SK-MEL-5 (cell line): ENCODE measurements at places on chromosomes 6 and 20. TPM values are rescaled to one million over a fixed set of nuclear protein-coding genes. Genes with fewer than 3 reads are reported as not detected.

Gene CD24
- 0.42 and 1.1 TPM in 2 replicates for total RNA-seq

Gene GTSF1L
- total RNA-seq: not detected in 2 replicates

Gene OARD1
- total RNA-seq: 20.2 and 23.4 TPM in 2 replicates

Gene GPRC6A
- not detected in 2 replicates for total RNA-seq

Gene PBOV1
- not detected in 2 replicates for total RNA-seq

Gene DSP
- 2.0 and 2.2 TPM in 2 replicates for total RNA-seq

Gene DLL1
- total RNA-seq: 0.13 and 0.35 TPM in 2 replicates

Gene OR5V1
- total RNA-seq: not detected in 2 replicates

Gene TRIM10
- not detected in 2 replicates for total RNA-seq

DNA sequence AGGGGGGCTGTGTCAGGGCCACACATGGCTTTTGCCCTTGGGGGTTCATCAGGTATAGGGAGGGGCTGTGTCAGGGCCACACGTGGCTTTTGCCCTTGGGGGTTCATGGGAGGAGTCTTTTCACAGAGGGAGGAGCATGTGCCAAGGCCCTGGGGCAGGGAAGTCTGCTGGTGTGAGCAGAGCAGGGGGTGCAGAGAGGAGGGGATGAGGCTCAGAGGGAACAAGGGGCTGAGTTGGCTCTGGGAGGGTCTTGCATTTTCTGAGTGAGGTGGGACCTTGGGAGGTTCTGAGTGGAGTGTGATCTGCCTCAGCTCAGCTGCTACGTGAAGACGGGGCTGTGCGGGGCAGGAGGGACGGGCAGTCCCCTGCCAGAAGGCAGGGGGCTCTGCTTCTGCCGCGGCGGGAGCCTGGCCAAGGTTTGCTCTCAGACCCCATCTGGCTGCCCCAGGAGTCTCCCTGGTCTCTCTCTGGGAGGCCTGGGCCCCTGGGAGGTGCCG, 6.0 kb upstream of the SOX18 start:
- no peak for DNase-seq

DNA sequence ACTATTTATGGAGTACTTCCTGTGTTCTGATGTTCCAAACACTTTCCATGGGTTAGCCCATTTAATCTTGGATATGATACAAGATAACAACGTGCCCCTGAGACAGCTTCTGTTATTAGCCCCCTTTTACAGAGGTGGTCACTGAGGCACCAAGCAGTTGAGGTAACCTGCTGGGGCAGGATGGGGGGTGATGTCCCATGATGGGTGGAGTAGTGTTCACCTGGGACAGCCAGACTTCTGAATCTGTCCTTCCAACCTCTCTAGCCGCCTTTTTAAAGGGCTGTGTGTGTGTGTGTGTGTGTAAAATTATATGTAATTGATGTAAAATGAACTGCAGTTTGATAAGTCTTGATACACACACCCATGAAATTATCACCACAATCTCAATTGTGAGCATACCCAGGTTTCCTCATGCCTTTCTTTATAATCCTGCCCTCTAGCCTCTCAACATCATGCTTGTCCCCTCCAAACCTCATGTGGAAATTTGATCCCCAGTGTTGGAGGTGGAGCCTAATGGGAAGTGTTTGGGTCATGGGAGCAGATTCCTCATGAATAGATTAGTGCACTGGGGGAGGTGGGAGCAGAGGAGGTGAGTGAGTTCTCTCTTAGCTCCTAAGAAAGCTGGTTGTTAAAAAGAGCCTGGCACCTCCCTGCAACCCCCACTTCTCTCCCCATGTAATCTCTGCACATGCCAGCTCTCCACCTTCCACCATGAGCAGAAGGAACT, 39.2 kb downstream of the PLAGL2 start:
- peak; percentile 54 for DNase-seq

- DNase-seq: no peak
Measured at GRCh38 chr20:19318610-19319009, 106.2 kb downstream of the SLC24A3 start.

- peak; percentile 11 for DNase-seq
Measured at GRCh38 chr20:40493549-40493948, 195.5 kb downstream of the MAFB start.

DNA sequence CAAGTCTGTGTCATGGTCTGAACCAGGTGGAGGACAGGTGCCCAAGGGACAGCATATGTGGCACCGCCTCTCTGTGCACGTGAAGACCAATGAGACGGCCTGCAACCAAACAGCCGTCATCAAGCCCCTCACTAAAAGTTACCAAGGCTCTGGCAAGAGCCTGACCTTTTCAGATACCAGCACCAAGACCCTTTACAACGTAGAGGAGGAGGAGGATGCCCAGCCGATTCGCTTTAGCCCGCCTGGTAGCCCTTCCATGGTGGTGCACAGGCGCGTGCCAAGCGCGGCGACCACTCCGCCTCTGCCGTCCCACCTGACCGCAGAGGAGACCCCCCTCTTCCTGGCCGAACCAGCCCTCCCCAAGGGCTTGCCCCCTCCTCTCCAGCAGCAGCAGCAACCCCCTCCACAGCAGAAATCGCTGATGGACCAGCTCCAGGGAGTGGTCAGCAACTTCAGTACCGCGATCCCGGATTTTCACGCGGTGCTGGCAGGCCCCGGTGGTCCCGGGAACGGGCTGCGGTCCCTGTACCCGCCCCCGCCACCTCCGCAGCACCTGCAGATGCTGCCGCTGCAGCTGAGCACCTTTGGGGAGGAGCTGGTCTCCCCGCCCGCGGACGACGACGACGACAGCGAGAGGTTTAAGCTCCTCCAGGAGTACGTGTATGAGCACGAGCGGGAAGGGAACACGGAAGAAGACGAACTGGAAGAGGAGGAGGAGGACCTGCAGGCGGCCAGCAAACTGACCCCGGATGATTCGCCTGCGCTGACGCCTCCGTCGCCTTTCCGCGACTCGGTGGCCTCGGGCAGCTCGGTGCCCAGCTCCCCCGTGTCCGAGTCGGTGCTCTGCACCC, 109.5 kb upstream of the RAB32 start:
- no peak for DNase-seq

GRCh38 chr20:49775229-49775693, 37.4 kb upstream of the SLC9A8 start:
- DNase-seq: peak; percentile 86

GRCh38 chr6:9938801-9939200, 476.1 kb downstream of the TFAP2A start:
- peak; percentile 96 for DNase-seq

DNA sequence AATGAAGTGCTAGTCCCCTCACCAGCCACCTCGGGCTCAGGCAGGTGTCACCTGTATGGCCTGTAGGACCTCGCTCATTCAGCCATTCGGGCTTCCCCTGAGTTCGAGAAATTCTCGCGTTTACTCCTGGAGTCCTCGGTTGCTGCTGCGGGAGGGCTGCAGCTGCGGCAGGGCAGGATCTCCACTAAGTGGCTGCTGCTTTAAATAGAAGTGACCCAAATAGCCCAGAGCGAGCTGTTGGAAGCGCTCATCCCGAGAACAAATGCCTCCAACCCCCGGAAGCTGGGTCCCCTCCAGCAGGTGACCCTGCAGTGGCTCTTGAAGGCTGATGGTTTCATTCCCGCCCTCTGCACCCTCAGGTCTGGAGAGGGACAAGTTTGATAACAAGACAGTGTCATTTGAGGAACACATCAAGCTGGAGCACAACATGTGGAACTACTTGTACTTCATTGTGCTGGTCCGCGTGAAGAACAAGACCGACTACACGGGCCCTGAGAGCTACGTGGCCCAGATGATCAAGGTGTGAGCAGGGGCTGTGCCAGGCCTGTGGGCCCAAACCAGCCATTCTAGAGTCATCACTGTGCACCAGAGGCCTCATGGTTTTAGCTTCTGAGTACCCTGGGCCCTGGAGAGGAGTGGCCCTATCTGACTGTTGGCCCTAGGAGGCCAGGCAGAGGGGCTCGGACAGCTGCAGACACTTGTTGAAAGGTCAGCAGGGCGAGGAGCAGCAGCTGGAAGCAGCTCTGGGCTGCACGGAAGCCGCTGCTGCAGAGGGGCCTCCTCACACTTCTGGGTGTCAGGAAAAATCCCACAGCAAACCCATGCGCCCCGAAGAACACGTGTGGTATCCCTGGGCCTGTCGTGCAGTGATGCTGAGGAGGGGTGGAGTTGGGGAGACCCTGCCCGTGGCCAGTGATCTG, 18.1 kb downstream of the UQCC2 start:
- no peak for DNase-seq

DNA sequence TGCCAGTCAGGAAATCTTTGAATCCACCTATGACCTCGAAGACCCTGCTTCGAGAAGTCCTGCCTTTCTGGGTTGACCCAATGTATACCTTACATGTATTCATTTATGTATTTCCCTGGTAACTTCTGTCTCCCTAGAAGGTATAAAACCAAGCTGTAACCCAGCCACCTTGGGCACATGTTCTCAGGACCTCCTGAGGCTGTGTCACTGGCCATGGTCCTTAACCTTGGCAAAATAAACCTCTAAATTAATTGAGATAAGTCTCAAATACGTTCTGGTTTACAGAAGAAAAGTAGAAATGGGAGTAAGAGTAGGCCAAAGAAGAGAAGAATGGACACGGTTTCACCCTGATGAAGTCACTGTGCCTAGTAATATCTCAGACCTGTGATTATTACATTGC, 30.0 kb upstream of the PPP1R3G start:
- no peak for DNase-seq

DNA sequence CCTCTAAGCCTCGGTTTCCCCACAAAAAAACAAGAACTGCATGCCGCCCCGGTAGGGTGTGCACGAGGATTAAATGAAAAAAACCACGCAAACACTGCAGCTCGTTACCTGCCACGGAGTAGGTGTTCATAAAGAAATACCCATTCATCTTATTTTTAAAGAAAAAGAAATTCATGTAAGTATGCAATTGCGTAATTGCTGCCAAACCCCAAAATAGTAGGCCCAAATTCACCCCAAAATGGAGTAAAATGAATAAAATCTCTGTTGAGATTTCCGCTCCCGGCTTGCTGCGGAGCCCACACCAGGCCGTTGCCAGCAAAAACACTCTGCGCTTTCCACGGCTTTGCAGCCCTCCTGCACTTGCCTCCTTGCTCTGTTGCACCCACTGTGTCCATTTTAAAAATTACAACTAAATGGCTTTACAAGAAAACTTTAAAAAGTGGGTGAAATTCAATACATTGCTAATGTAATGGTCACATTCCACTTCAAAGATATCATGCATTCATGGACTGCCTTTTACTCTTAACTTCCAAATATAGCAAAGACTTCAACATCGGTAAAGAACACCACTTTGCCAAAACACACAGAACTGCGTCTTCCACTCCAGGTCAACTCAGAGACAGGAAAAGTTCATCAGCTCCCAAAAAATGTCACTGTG, 125.0 kb downstream of the ZMYND8 start:
- no peak for DNase-seq

DNA sequence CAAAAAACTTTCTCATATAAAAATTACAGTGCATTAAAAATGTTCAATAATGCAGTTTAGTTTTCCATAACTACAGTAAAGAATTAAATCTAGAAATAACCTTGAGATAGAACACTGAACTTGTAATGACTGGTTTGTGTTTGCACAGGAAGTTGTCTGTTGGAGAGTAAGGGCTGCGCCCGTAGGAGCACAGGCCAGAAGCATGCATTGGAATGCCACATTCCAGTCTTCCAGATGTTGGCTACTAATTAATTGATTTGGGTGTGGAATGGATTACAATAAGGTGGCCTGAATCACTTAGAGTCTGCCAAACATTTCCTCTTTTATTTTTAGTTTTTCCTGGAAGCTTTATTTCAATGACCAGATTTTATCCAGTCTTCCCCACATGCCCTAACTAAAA, 582.6 kb upstream of the MMS22L start:
- DNase-seq: no peak

GRCh38 chr6:100724696-100725095, 156.4 kb downstream of the ASCC3 start:
- peak; percentile 12 for DNase-seq

DNA sequence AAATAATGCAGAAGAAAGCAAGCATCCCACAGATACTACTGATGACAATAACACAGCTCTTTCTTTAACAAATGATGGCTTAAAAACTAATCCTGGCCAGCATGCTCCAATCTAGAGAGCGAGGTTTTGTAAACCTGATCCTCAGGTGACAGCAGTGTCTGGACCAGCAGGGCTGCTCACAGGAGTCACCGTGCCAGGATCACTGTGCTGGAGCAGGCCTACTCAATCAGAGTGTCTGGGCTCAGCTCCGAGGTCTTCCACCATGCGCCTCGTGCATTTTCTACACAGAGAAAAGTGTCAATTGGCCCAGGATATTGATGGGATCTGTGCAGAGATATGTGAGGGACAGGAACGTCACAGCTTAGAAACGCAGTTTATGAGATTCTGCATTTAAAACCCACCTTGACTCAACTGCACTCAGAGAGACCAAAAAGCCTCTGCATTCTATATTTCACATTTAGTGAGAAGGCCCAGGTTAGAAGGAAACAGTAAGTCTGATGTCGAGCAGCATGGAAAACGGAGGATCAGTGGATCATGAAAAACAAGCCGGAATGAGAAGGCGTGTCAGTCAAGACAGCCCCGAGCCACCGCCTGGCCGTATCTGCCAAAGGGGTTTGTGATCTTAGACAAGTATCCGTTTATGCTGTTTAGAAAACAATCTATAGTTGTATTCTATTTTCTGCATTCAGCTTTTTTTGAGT, 7.8 kb downstream of the RAMACL start:
- no peak for DNase-seq

DNA sequence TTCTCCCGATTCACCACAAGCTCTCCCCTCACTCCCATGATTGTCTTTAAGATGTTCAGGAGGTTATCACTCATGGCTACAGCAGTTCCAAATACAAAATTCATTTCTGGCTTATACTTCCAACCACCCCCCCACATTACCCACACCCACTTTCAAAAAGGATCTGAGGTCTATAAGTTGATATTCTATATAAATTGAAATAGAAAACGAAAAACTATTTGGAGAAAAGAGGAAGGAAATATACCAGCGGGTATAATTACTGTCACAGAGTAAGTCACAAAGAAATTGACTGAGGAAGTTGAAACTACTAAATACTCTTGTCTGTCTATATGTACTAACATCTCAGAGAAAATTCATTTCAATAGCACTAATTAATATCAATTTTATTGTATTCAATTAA, 112.7 kb upstream of the TNFAIP3 start:
- DNase-seq: no peak
